ENCODE measurements at places on chromosomes 16 and 17.

DNA sequence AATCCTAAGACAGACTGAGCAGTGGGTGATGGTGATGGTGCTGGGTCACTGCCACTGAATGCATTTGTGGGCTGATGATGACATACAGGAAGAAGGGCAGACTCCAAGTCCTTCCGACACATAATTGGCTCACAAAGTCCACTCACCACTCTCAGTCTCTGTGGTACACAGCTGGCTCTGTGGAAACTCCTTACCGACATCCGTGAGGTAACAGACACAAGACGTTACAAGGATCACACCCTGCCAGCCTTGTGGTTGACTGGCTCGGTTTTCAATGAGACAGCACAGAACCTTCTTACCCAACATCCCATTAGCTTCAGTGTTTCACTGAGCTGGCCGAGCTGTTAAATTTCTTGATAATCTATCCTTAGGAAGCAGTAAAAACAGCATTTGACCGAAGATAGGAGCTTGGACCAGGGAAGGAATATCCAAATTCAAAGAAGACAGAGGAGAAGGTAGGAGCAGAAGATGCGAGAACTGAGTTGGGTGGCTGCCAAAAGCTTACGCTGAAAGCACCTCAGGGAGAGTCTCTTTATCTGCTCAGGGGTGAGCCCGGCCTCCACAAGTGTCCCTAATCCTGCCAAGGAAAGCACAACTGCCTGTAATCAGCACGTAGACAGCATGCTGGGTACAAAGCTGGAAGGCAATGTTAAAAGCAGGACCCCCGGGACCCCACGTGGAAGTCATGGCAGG, 5.5 kb upstream of the MXRA7 start:
- peak; percentile 74 for DNase-seq

DNA sequence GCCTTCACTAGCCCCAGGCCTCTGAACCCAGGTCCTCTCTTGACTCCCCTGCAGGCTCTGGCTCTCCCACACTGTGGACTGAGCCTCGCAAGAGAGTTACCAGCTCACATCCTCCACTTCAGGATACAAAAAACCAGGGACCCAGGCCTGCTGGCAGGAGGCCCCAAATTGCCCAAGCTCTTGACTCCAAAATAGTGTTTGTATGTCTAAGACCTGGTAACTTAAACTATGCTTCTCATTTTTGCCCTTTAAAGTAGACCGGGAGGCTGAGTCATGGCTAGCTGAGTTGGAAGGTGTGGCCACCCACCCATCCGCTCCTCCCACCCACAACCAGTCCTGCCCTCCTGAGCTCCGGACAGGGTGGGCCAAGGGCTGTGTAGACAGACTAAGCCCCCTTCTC, 250.0 kb downstream of the SOX9 start:
- no peak for DNase-seq

- no peak for DNase-seq
These were observed 184.2 kb downstream of the ENGASE start for GRCh38 chr17:79258843-79259242.

- DNase-seq, result no peak
These were observed 54.1 kb upstream of the NACA2 start for GRCh38 chr17:61644800-61645774.

- no peak for DNase-seq
These were observed 12.4 kb downstream of the RNF40 start for GRCh38 chr16:30774367-30775130.

DNA sequence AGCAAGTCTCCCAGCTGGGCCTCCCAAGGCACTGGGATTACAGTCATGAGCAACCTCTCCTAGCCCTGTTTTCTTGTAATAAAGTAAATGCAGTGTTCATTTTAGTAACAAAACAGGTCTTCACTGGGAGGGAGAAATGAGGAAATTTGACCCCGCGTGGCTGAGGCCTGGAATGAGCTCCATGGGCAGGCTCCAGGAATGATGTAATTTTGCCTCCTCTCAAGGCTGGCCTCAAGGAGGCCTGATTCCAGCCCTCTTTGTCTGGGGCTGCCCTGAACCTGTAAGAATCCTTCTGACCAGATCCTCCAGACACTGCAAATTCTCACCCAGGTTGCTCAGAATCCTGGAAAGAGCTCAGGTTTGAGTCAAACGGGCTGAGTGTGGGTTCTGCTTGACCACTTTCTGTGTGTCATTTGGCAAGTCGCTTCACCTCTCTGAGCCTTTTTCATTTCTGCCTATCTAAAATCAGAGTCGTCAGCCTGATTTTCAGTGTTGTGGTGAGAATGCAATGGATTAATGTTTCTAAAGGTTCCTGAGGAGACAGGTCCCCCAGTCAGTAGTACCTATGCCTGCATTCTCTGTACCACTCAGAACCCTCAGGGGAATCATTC, 57.1 kb downstream of the RAB11FIP4 start:
- DNase-seq, result no peak

DNA sequence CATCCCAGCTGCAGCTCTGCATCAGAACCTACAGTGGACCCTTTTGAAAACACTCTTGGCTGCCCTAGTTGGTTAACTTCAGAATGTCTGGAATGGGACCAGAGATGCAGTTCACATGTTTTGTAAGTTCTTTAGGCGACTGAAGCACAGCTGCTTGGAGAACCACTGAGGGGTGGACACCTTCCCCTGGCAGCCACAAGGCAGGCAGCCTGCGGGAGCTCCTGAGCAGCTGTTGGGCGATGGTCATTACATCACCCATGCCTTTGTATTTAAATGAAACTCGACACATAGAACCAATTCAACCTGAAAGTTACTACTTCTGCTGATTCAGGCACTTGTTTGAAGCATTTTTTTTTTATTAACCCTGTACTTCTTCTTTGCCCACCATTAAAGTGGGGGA, 151.5 kb downstream of the LGALS9B start:
- no peak for DNase-seq

GRCh38 chr16:77613095-77613494, 109.2 kb upstream of the NUDT7 start:
- DNase-seq, result no peak

- DNase-seq, result no peak
These were observed 184.9 kb downstream of the HS3ST3A1 start for GRCh38 chr17:13416748-13417363.

DNA sequence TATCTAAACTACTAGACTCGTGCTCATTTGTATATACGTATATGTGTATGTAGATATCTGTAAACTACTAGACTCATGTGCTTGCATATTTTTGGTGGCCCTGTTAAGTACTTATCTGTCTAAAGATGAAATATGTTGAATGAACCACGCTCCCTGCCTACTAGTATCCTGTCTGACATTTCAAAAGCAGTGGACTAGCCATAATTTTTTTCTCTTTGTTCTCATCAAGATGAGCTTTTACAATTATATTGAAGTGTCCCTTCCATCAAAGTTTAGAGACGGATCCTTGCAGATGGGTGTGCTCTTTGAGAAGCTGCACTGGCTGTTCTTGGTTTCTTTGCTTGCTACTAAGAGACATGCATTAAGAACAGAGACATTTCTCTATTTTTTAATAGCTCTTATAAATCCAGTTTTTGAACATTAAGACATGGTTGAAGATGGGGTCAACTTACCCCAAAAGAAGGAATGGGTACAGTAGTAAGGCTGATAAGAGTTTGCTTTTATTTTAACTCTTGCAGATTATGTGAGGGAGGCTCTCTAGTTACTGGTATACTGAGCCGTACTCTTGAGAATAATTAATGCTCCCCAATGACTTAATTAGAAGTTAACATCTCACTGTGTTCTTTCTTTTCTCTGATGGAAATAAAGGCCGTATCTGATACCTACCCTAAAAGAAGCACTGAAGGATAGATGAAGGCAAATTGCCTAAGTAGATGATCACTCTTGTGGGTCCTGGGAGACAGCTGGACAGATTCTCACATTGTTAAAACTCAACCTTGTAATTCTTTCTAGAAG, 3.4 kb downstream of the CNTNAP4 start:
- DNase-seq, result no peak

DNA sequence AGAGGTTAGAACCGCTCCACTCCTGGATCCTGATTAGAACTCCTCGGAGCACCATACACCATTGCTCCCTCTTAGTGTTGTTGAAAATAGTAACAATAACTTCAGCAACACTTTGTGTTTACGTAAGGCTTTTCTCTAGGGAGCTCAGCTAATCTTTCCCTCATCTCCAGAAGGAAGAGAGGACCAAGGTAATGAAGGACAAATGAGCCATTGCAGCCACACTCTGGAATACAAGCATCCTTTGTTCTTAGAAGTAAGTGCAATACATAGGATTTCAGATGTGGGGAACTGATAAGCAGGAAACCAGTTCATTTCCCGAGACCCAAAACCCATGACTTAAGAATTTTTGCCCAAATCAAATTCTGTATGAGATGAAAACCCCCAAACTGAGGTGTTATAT, 22.9 kb upstream of the ZNF652 start:
- DNase-seq, result no peak

GRCh38 chr17:78618264-78619066, 41.3 kb upstream of the DNAH17 start:
- no peak for DNase-seq

Measured in activated CD8-positive, alpha-beta memory T cell treated with anti-CD3 and anti-CD28 coated beads, Interleukin-2, amount 50 U/mL, for 48 hours (primary cell).